Activated CD8-positive, alpha-beta memory T cell treated with anti-CD3 and anti-CD28 coated beads, Interleukin-2, amount 50 U/mL, for 48 hours (primary cell): ENCODE measurements at places on chromosomes 11 and 22.

GRCh38 chr22:24460418-24461089 is 33.2 kb downstream of the ADORA2A start:
- peak; percentile 61 for DNase-seq

- no peak for DNase-seq
Measured at GRCh38 chr11:114796954-114797721, 118.8 kb downstream of the NXPE2 start.

GRCh38 chr11:63901660-63902059 is 15.3 kb downstream of the RCOR2 start:
- DNase-seq = no peak

- no peak for DNase-seq
Measured at GRCh38 chr11:62646825-62647608, 604 bp upstream of the GANAB start.

GRCh38 chr22:32920032-32920628 is 118.6 kb downstream of the TIMP3 start:
- DNase-seq = no peak

GRCh38 chr11:35136311-35136710 is 2.7 kb upstream of the CD44 start:
- no peak for DNase-seq

DNA sequence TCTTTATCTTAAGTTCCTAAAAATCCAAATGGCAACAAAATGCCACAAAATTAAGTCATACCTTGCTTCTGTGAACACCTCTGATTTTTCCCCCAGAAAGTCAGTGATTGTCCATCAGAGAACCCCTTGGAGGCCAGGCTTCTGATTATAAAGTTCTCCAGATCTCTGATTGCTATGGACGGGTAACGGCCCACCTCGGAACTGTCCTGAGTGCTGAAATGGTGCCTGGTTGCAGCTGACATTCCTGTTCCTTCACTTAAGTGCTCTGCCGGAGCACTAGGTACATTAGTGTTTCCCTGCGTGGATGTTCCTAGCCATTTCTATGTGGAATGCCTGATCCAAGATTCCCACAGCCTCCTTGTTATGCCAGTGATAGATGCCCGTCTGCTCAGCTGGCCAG is 85.0 kb downstream of the CHST1 start:
- no peak for DNase-seq

DNA sequence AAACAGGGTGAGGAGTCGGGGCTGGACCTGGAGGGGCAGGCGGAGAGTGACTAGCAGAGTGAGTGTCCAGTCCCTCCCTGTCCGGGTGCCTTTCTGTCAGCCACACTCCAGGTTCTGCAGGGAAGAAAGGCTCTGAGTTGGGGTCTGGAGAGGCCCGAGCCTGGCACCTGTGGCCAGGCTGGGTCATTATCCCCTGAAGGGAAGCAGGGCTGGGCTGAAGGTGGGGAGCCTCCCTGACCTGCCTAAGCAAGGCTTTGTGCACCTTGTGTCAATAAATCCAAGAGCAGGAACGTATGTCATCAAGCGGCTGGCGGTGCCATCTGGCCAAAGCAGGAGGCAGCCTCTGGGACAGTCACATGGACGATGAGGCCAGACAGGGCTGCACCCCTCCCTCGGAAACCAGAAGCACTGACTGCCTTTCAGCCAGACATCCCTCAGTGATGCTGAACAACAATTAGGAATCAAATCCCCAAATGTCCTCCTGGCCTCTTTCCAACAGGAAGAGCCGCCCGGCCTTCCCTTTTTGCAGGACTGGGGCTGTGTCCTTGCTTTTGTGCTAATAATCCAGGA is 73.9 kb upstream of the FGF3 start:
- no peak for DNase-seq

GRCh38 chr22:45645526-45646414 is 25.9 kb upstream of the ATXN10 start:
- DNase-seq = peak; percentile 94

DNA sequence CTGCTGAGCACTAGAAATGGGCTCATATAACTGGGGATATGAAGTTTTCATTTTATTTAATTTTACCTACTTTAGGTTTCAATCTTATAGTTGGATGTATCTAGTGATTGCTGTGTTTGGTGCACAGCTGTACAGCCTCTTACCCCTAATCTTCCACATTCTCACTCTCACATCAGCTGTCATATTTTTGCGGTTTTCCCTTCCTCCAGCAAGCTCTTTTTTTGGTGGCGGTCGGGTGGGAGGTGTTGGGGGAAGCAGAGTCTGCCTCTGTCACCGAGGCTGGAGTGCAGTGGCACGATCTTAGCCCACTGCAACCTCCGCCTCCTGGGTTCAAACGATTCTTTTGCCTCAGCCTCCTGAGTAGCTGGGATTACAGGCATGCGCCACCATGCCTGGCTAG is 445.1 kb upstream of the ISX start:
- DNase-seq = no peak

DNA sequence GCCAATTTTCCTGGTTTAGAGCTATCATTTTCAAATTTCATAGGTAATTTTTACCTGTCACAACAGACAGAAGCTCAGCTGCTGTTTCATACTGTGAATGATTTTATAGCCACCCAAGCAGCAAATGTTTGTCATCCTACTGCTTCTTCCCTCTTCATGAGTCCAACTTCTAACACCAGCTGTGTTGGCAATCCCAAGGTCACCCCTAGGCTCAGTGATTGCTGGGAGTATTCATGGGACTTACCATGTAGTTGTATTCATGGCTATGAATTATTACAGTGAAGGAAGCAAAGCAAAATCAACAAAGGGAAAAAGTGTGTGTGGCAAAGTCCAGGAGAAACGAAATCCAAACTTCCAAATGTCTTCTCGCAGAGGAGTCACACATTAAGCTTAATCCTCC is 28.5 kb downstream of the CUL5 start:
- DNase-seq = no peak

- no peak for DNase-seq
Measured at GRCh38 chr11:65126624-65127274, 4.6 kb downstream of the MRPL49 start.

DNA sequence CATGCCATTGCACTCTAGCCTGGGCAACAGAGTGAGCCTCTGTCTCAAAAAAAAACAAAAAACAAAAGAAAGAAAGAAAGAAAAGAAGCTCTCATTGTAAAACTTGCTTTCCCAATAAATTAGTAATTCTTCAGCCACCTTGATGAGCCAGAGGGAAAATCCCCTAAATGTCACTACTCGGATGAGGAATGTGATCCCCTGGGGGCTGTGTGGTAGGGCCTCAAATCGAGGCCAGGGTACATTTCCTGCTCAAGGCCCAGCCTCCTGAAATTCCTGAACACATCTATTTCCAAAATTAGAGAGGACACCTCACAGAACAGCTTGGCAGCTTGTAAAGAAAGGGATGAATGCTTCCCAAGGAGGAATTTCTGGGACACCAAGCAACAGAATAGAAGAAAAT is 147.1 kb upstream of the SESN3 start:
- DNase-seq = no peak

DNA sequence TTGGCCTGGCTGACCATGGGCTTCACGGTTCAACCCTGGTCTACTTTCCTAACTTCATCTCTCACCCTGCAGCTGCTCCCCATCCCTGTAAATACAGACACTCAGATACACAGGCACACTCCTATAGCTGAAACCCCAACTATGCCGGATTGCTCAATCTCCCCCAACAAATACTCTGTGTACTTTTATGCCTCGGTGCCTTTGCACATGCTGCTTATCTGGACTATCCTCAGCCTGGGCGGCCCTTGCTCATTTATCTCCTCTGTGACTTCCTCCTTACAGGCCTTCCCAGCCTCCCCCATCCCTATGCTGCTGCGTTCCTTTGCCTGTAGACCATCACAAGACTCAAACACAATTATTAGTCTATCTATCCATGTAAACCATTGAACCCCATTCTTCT is 76.6 kb downstream of the PKNOX2 start:
- no peak for DNase-seq
